GM12891 (cell line): ENCODE measurements at places on chromosomes 7 and 10.

DNA sequence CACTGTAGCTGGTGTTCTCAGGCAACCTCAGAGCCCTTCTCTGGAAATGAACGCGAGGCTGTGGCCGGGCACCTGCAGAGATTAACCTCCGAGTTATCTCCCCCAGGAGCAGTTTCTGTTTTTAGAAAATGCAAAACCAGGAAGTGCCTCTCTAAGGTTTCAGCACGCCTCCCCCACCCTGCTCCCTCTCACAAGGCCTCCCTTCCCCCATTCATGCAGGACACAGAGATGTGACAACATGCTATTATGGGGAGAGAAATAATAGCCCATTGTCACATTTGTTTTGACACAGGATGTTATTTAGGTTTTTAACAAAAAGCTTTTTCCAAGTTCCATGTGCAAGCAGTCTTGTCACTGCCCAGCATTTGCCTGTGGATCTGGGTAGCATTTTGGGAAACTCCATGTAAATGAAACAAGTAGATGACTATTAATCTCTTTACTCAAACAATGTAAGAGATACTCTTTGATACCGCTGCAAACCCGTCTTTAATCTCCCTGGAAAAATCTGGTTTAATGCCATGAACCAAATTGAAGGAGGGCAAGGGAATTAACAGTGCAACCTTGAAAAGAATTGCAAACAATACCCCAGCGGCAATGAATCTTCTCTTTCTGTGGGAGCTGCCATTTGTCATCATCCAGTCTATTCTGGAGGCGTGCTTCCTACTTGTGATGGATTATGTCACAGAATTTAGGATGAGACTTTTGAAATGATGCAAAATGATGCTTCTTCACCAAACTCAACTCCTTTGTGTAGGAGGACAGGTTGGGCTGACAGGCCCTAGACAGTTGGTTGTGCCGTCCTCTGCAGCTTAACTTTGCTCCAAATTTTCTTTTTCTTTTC, 86.5 kb upstream of the NMT2 start:
- no peak for DNase-seq

DNA sequence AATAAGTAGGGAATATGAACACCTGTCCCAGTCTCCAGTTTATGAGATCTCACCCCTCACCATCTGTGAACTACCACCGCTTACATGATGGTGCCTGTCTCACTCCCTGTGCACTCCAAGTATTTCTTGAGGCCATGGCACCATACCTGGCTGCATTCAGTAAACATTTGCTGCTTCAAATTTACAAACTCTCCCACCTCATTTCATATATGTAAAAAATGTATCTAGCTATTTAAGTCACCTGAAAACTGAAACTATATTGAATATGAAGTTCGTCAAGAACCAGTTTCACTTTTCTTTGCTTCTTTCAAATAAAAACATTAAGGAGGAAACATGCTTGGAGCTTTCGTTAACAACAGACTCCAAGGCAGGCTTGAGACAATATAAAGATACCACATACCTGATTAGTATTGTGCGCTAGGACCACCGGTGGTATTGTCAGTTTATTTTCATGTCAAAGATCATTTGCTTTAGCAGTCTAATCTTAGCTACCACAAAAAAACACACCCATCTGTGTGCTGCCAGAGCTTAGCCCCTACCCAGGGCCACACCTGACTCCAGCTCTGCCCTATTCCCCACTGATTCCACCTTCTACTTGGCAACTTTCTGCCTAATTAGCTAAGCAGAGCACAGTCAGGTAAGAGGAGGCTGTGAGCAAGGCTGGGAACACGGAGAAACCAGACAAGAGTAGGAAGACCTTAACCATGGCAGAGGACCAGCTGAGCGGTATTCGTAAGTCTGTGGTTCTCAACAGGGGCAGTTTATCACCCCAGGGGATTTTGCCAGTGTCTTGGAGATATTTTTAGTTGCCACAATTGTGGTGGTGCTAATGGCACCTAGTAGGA, 92.0 kb downstream of the ZFAND4 start:
- no peak for DNase-seq

DNA sequence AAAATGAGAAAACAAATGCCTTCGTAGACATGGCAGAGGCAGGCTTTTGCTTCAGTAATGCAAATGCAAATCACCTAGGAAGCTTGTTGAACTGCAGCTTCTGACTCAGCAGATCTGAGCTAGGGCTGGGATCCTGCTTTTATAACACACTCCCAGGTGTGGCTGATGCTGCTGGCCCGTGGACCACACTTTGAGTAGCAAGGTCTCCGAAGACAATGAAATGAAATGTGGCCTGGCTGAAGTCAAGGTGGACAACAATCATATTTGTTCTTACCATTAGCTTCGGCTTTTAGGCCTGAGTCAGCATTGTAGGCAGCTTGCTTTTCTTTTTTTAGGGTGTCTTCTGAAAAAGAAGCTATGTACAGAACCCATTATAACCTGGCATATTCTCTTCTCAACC, 26.3 kb downstream of the COL17A1 start:
- DNase-seq = no peak

GRCh38 chr7:147089051-147089461, 972.5 kb downstream of the CNTNAP2 start:
- no peak for DNase-seq

DNA sequence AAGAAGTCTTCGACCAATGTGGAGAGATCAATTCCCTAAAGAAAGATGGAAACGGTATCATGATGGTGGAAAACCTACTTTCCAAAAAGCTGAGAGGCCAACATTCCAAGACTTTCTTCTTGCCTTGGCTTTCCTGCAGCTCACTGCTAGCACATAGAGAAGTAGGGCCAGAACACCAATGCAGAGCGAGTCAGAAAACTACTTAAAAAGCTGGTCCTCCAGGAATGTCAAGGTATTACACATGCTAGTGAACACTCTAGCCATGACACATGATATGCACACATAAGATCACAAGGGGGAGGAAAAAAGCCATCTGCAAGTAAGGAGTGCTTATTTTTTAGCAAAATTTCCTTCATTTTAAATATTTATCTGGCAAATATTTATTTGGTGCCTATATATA, 22.7 kb downstream of the GPAM start:
- DNase-seq = no peak

GRCh38 chr10:30762620-30763019, 133.1 kb upstream of the LYZL2 start:
- no peak for DNase-seq

DNA sequence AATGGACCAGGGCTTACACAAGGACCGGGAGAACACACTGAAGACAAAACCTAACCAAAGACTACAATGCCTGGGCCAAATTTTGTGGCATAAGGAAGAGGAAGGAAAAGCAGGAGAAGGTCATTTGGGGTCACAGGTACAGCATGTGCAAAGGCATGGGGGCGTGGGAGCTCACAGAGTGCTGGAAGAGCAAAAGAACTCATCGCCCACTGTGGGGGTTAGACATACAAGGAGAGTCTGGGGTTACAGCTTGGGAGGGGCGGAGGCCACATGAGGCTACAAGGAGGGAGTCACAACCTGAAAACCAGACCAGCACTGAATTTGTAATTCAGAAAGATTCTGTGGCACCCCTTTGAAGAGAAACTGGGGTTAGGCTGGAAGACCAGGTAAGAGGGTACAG, 9.7 kb downstream of the PUS7 start:
- no peak for DNase-seq

- no peak for DNase-seq
Observed at GRCh38 chr10:127905848-127906261, 1.0 kb upstream of the PTPRE start.

GRCh38 chr7:41107938-41108448, 594.9 kb downstream of the INHBA start:
- no peak for DNase-seq

DNA sequence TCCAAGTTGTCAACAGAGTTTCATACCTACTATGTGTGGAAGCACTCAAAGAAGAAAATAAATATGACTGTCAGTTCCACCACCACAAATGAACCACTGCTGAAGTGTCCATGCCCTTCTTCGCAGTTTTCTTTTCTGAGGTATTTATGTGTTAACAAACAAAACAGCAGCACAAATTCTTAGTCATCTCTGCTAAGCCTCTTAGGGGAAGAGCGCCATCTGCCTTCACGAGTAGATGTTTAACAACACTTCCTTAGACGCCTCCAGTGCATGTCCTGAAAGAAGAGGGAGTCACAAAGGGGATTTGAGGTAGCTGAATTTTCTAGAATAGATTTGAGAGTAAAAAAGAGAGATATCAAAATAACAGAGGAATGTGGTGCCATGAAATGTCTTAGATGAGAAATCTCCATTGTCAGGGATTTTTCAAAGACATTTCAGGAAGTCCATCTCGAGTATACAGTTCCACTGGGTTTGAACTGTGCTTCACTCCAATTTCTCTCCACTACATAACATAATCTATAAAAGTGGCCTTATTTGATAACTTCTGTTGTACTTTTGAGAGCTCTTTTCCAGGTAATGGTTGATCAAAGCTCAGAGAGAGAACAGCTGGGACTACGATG, 775.3 kb upstream of the POM121L12 start:
- no peak for DNase-seq

GRCh38 chr7:117386110-117386706, 41.1 kb downstream of the ASZ1 start:
- DNase-seq = no peak

DNA sequence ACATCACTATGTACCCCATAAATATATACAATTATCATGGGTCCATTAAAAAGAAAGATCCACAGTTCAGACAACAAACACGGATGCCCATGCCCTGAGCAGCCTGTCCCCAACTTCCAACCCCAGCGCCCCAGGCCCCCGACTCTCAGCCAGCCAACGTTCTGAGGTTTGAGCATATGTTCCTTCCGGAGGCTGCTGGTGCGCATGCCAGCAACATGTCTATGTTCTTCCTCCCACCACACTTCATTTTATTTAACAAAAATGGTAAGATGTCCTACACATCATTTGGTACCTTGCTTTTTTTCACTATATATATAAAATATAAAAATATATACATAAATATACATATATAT, 250.9 kb downstream of the MAD1L1 start:
- DNase-seq = no peak

DNA sequence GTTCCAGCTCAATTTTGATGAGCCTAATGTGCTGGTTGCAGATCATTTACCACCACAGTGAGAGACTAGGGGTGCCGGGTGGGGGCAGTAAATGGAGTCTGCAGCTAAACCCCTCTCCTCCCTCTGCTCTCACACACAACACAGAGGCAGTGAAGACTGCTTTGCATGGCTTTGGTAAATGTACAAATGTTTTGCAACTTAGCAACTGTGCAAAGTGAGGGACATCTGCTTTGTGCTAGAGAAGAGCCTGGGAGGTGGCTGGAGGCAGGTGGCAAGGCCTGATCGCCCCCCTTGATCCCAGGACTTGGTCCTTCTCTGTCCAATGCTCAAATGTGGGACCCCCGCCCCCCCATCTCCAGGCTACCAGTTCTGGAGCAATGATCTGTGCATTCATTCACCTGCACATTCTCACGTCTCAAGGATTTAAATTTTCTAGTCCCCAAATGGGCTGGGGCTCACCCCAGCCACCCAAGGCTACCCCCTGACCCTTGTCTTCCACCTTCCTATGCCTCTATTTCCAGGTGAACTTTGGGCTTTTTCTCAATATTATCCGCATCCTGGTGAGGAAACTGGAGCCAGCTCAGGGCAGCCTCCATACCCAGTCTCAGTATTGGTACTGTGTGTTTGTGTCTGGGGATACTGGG, 11.6 kb downstream of the GHRHR start:
- no peak for DNase-seq

- DNase-seq = no peak
Observed at GRCh38 chr10:87507879-87508483, 3.3 kb downstream of the MINPP1 start.

DNA sequence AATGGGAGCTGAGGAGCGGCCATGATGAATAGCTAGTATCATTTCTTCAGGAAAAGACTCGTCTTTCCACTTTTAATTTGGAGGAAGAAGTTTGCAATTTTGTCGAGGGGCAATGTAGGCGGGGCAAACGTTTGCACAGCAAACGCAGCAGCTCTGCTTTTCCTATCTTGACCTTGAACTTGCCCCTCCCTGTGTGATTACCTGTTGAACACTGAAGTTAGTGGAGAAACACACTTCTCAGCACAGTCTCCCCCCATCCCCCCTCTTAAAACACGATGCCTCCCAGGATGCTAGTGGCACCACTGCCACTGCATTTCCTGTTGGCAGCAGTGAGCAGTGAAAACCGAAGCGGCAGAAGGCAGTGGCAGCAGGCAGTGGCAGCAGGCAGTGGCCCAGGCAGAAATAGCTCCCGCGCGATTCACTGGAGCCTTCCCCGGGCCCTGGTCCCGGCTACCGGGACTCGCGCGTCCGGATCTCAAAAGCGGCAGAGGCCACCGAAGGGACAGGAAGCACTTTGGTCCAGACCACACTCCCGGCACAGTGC, at the start of gene EPDR1:
TSS of gene EPDR1 (plus strand) at position 336 of the 544 bp plus-strand sequence. CDS start 300 bp downstream, outside the sequence.
- no peak for DNase-seq

GRCh38 chr10:15485684-15486316, 114.7 kb upstream of the FAM171A1 start:
- no peak for DNase-seq

GRCh38 chr7:44114586-44115310, 8.6 kb downstream of the POLD2 start:
- DNase-seq = no peak

GRCh38 chr10:114408112-114408967, 4.0 kb upstream of the AFAP1L2 start:
- no peak for DNase-seq

GRCh38 chr10:61897671-61898434, 3.6 kb upstream of the ARID5B start:
- DNase-seq = no peak

GRCh38 chr7:37549076-37549931, 100.6 kb upstream of the ELMO1 start:
- no peak for DNase-seq

GRCh38 chr10:103669243-103669929, 175.9 kb downstream of the NEURL1 start:
- no peak for DNase-seq

DNA sequence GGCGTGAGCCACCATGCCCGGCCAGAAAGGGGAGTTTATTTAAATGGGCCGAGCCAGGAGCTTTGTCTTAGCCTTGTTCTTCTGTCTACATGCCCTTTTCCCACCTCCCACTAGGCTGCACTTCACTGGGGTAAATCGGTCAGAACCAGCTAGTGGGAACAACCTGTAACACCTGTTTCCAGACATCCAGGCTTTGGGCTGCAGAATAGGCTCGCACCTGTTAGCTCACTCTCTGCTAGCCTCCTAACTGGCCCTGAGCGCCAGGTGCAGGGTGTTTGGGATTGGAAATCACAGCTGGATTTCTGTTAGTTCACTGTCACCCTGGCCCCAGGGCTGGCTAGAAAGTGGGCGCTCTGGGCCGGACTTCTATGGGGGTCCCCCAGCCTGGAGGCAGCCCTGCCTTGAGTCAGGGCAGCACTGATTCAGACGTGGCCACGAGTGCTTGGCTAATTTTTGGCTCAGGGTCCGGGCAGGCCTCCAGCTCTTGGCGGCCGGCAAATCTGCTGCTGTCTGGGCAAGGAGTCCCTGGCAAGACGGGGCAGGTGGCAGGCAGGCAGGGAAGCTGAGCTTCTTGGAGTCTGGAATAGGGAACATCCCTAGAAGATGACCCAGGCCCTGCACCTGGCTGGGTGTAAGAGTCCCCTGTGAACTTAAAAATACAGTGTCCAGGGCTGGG, 48.6 kb downstream of the GTF2IRD1 start:
- no peak for DNase-seq

GRCh38 chr7:55439627-55440026, 74.5 kb downstream of the LANCL2 start:
- no peak for DNase-seq
